ENCODE measurements at places on chromosomes 4 and X. TPM values are rescaled to one million over a fixed set of nuclear protein-coding genes. Genes with fewer than 3 reads are reported as not detected.

The DCHS2 gene
- 3.1 TPM for total RNA-seq

DNA sequence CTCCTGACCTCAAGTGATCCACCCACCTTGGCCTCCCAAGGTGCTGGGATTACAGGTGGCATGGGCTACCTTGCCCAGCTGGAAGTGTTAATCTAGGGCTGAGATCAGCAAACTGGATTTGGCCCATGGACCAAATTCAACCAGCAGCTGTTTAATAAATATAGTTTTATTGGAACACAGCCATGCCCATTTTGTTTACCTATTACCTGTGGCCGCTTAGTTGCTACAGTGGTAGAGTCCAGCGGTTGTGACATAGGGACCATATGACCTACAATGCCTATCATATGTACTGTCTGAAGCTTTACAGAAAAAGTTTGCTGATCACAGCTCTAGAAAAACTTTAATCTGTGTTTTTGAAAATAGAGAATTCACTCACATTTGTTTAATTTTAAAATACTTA lies 17.2 kb upstream of the PDHA1 start:
- DNase-seq, result no peak

DNA sequence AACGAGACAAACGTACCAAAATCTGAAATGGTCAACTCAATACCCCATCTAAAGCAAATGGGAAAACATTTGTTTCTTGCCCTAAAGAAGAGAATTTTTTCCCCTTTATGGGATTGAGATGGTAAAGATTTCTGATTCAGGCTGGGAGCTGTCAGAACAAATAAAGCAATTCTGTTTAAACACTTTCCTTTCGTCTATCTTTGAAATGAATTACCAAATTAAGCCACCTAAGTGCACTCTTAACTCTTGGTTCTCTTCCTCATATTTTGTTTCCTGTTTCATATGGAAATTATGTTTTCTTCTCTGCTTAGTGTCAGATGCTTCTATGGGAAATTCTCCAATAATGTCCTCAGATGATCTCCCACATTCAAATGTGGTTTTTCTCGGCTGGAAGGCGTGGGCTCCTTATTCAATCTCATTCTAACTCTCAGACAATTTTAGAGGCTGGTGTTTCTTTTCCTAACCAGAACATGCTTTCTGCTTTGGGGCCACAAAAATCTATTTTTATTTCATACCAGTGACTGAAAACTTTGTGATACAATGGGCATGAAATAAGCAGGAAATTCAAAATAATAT lies 50.3 kb upstream of the HPF1 start:
- no peak for DNase-seq

- no peak for DNase-seq
These were observed 477.5 kb upstream of the TEX13C start for GRCh38 chrX:124842205-124842604.

The AP1AR gene
- 22.0 TPM for total RNA-seq

DNA sequence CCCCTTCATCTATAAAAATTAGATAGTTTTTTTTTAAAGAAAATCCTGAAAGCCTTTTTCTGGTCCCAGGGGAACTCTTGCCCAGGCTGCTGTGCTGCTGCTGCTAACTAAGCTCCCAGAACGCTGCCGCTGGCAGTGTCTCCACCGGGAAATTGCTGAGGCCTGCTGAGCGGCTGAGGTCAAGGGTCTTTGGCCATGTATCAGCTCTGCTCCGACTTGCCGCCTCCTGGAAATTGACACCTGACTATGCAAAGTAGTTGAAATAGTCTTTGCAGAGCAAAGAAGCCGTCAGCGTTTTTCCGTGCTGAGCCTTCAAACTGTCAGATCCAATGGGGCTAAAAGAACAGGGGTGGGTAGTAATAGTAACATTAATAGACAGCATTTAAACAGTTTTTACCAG lies 839 bp downstream of the QDPR start:
- DNase-seq, result no peak

GRCh38 chr4:102569200-102569599 lies 68.0 kb downstream of the NFKB1 start:
- no peak for DNase-seq

- DNase-seq, result peak; percentile 55
These were observed 14.0 kb upstream of the ZCCHC18 start for GRCh38 chrX:104098151-104098808.

DNA sequence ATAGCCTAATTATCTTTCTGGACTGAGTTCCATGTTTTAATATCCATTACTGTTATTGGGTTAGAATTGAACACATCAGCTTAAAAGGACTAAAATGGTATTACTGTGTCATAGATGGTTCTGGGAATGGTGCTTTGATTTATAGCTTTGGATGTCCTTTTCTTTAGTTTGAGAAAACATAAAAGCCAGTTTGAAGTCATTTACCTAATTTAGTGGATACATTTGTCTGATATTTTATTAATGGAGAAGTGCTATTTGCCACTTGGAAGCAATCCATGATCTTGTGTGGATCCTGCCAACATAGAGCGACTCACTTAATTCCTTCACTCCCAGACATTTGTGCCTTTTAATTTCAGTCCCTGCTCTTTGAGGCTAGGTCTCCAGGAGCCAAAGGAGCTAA lies 212.4 kb upstream of the PACRGL start:
- DNase-seq, result no peak

DNA sequence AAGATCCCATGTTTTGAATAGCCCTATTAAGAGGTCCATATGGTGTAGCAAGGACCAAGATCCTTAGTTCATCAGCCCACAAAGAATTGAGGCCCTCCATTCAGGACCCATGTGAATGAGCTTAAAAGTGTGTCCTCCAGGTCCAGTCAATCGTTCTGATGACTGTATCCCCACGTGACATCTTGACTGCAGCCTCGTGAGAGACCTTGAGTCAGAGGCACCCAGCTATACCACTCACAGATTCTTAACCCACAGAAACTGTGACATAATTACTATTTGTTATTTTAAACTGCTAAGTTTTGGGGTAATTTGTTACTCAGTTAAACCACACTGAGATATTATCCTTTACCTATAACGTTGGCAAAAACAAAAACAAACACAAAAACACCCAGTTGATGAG lies 62.4 kb downstream of the ZNF182 start:
- no peak for DNase-seq

The F11 gene
- total RNA-seq, result not detected

The FAAH2 gene
- total RNA-seq, result 5.3 TPM

The PDHA2 gene
- not detected for total RNA-seq

The LRCH2 gene
- total RNA-seq, result 5.1 TPM

GRCh38 chrX:8749697-8750096 lies 17.8 kb upstream of the ANOS1 start:
- DNase-seq, result no peak

GRCh38 chrX:108642273-108642628 lies 94.1 kb downstream of the IRS4 start:
- DNase-seq, result no peak

DNA sequence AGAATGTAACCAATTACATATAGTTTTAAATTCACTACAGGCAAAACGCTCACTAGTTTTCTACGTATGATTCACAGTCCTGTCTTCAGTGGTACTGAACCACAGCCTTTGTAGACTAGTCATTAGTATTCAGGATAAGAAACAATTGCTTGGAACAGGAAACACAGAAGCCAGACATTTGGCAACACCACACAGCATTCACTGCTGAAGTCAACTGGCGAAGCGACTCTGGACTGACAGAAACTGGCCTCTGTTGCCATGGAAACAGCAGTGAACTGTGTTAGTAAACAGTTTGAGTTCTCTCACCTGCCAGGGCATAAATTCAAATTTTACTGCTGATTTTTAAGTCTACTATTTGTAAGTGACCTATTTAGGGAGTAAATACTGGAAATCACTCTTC lies 57.6 kb downstream of the MAPK10 start:
- peak; percentile 65 for DNase-seq

The GPR82 gene
- not detected for total RNA-seq

The ATP1B4 gene
- total RNA-seq, result not detected

The KLKB1 gene
- total RNA-seq, result not detected

- DNase-seq, result no peak
These were observed 22.4 kb downstream of the TSC22D3 start for GRCh38 chrX:107753187-107753586.

The G6PD gene
- 39.2 TPM for total RNA-seq

DNA sequence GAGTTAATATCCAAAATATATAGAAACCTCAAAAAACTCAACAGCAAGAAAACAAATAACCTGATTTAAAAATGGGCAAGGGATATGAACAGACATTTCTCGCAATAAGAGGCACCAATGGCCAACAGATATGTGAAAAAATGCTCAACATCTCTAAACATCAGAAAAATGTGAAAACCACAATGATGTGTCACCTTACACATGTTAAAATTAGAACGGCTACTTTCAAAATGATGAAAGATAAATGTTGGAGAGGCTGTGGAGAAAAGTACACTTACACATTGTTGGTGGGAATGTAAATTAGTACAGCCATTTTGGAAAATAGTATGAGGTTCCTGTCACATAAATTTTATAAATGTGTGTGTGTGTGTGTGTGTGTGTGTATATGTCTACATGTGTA lies 731.3 kb downstream of the DMD start:
- no peak for DNase-seq

The PABPC4L gene
- total RNA-seq, result 1.1 TPM

- no peak for DNase-seq
These were observed 28.9 kb downstream of the SLC25A5 start for GRCh38 chrX:119497185-119497584.

The GLOD5 gene
- total RNA-seq, result not detected

The PDGFRA gene
- 2.1 TPM for total RNA-seq

GRCh38 chr4:19520939-19521520 lies 730.7 kb upstream of the SLIT2 start:
- no peak for DNase-seq

The FGFBP1 gene
- total RNA-seq, result 4.8 TPM

The ATP6AP1 gene
- 78.3 TPM for total RNA-seq

DNA sequence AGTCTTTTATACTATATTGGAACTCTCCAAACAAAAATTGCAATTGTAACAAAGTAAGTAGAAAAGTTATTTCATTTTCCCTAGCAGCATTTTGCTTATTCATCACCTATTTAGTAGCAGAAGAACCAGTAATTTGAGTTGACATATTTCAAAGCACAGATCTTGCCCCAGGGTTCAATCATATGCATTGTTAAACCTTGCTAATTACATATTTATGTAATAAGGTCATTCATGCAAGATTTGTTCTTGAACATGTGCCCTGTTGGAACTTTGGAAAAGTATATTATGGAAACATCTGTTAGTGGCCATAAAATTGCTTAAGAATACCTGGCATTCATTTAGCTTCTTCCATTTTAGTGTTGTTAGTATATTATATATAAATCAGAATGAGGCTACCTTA lies 191.7 kb downstream of the TLL1 start:
- DNase-seq, result no peak

- no peak for DNase-seq
These were observed 57.9 kb upstream of the SPRY1 start for GRCh38 chr4:123338715-123339114.

The TCEAL6 gene
- not detected for total RNA-seq

DNA sequence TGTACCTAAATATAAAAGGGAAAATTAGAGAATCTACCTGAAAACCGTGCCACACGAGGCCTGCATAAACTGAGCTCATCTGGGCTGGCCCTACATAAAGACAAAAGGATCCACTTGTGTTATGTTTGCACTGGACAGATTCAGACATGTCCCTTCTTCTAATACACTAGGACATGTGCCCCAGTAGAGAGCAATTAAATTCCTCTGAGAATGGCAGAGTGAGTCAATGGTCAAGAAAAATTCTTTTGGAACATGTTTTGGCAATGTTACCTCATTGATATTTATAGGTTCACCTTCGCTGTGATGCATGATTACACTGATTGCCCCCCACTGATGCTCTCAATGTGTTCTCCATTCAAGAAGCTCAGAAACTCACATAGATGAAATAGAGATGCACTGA lies 95.2 kb downstream of the MANBA start:
- DNase-seq, result no peak

The USP26 gene
- total RNA-seq, result not detected

GRCh38 chr4:1293991-1294390 lies 4.3 kb downstream of the MAEA start:
- no peak for DNase-seq

- DNase-seq, result no peak
These were observed 1331.6 kb downstream of the ADGRL3 start for GRCh38 chr4:62531731-62532130.

DNA sequence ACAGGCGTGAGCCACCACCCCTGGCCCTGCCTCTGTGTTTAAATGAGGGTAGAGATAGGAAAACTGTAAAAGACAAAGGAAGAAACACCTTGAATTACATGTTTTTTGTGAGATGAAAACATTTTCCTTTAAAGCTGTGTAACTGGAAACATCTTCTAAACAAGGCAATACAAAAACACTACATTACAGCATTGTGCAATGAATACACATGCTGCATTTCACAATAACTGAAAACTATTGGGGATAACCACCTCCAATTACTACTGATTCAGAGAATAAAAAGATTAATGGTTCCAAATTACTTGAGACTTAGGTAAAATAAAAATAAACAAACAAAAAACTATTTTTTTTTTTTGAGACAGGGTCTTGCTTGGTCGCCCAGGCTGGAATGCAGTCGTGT lies 7.6 kb upstream of the OGT start:
- no peak for DNase-seq

DNA sequence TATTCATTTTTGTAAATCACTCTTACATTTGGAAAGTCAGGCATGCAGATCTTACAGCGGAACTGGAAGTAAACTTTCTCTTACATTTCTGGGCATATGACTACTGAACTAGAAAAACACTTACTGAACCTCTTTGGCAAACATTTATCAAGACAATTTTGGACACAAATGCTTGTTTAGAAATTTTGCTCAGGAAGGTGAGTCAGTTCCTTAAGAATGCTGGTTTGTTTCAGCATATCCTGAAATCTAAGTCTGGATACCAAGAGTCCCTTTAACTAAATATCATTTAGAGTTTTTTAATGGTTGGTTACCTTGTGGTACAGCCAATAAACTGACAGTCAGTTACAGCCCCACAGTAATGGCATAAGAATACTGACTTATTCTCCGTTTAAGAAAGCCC lies 15.0 kb downstream of the SHISA3 start:
- peak; percentile 61 for DNase-seq

The TEX11 gene
- not detected for total RNA-seq

GRCh38 chr4:236028-236427 lies 69.2 kb downstream of the ZNF732 start:
- no peak for DNase-seq

DNA sequence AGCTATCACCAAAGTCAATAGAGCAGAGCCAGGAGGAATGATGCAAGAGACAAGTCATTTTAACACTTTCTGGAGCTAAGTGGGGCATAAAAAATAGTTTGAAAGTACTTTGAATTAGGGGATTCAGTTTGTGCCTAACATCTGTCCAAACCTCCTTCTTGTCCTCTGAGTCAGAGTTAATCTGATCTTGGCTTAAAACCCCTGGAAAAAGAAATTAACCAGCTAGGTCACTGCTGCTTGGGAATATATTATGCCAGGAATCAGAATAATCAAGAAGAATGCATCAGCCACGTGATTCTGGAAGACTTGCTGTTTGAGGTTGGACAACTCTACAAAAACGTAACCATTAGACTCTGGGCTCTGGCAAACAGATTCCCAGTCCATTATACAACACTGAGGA lies 45.3 kb upstream of the EDA2R start:
- no peak for DNase-seq
